NCI-H2081 (cell line): ENCODE measurements at places on chromosomes 2 and 18.
A peak's percentile ranks its signal among the peaks of the same experiment; 100 is the strongest.

GRCh38 chr2:206193671-206194357 lies 34.1 kb downstream of the EEF1B2 start:
- DNase-seq, result no peak

DNA sequence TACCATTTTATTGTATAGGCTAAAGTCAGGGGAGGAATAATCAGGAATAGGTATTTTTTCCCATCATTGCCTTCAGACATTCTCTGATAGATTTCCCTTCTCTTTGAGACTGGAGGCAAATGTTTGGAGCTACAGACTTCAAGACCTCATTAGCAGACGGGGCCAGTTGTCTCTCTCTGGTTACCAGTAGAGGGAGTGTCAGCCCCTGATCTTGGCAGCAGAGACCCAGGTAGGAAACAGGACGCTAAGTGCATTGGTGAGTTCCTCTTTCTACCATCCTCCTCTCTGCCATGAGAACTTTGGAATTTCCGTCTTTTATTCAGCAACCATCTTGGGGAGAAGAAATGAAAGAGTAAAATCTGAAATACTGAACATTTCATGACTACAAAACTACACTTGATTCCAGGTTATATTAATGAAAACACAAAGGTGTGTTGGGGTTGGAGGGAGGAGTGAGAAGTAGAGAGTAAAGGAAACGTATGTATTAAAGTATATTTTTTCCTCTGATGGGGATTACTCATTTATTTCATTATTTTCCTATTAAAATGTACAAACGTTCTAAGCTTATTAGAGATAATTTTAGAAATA lies 186.2 kb upstream of the GCFC2 start:
- peak; percentile 59 for DNase-seq

GRCh38 chr2:166376488-166376828 lies 714 bp upstream of the SCN9A start:
- DNase-seq, result no peak

DNA sequence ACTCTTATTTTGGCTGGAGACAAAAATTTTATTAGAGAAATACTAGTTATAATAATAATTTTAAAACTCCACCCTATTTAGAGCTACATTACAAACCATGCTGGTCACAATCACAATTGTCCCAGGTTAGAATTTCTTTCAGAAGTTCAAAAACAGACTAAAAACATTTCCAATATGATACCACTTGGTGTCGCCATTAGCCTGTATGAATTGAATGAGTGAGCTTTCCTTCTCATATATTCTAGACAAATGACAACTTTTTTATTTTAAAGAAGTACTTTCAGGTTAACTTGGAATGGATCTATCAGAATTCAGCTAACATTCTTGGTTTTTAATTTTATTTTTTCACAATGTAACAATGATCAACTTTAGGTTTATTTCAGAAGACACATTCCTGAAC lies 48.0 kb downstream of the SERPINB8 start:
- DNase-seq, result peak; percentile 31

DNA sequence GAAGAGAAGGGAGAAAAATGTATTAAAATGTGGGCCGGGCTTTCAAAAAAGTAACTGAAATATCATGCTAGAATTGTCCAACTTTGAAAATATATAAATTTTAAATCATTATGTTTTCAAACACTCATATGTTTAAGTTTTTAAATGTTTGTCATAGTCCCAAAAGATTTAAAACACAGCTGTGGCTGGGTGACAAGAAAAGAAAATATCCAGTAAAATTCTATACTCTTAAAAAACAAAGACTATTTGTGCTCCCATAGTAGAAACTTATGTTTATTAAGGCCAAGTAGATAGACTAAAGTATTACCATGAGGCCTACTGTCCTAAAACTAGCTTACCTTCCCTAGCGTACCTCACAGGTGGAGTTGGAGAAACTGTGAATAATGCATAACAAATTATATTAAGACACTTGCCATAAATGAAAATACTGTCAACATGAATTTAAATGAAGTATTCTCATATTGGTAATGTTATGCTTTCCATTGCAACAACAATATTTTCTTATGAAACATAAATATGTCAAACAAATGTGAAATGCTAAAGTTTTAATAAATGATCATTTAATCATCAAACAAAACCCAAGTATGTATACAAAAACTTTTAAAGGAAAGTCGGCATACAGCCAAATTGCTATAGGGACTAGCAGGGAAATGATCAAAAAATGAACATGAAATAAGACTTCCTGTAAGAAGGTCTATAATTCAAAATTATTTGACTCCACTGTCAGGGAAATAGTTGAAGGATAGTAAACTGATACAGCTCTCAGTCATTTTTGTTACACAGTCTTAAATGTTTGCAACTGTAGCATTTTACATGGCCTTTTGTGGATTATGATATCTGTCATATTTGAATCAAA lies 13.4 kb downstream of the MEIS1 start:
- DNase-seq, result no peak

- no peak for DNase-seq
Observed at GRCh38 chr18:26425148-26425531, 123.2 kb downstream of the KCTD1 start.

GRCh38 chr2:166969486-166969885 lies 81.2 kb downstream of the XIRP2 start:
- no peak for DNase-seq

GRCh38 chr2:51335087-51336058 lies 303.4 kb upstream of the NRXN1 start:
- DNase-seq, result no peak

- DNase-seq, result no peak
Observed at GRCh38 chr2:101500180-101500579, 25.3 kb upstream of the RFX8 start.

DNA sequence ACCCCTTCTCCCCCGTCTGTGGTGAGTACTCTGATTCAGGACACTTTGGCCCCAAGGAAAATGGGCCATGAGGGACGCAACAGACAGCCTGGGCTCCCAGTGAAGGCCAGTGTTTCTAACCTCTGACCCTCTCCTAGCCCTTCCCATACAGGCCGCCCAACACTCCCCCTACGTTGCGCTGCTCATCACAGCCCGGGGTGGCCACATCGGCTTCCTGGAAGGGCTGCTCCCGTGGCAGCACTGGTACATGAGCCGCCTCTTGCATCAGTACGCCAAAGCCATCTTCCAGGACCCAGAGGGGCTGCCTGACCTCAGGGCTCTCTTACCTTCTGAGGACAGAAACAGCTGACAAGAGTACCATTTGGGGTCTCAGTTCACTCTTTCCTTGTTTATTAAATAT lies 4.0 kb downstream of the PREB start:
- no peak for DNase-seq

DNA sequence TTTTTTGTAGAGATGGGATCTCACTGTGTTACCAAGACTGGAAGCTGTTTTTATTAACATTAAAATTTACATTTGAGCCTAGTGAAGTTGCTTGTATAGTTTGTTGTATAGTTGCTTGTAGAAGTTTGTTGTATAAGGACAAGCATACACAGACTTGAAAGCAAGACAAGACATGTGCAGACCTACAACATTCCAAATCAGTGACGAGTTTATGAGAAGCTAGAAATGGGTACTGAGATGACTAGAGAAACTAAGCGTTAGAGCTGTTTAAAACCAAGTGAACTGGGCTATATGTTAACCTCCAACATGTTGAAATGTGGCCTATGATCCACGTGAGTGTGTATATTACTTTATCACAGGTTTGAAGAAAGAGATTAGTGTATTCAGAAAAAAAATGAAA lies 39.1 kb downstream of the ABCB11 start:
- DNase-seq, result no peak
